Stimulated activated CD4-positive, alpha-beta T cell treated with anti-CD3 and anti-CD28 coated beads, Interleukin-4, amount 100 ng/mL, for 4 hours (primary cell): ENCODE measurements at places on chromosomes 1 and 21.

GRCh38 chr1:157056269-157056668 is 10.7 kb upstream of the ARHGEF11 start:
- no peak for DNase-seq

- no peak for DNase-seq
Observed at GRCh38 chr1:107359472-107360241, 218.8 kb downstream of the NTNG1 start.

- no peak for DNase-seq
Observed at GRCh38 chr1:6590046-6590445, 10.3 kb downstream of the ZBTB48 start.

- no peak for DNase-seq
Observed at GRCh38 chr1:96366516-96366915, 355.1 kb upstream of the PTBP2 start.

- DNase-seq, result no peak
Observed at GRCh38 chr1:42328916-42329496, 6.0 kb downstream of the FOXJ3 start.

DNA sequence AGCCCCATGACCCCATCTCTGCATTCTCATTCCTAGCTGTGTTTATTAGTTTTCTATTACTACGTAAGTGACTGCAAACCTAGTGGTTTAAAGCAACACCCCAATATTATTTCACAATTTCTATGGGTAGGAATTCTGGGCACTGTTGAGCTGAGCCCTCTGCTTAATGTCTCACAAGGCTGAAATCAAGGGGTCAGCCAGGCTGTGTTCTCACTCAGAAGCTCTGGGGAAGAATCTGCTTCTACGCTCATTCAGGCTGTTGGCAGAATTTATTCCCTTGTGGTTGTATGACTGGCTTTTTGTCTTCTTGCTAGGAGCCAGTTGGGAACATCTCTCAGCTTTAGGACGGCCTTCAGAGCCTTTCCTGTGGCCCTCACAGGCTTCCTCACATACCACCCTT is 181.0 kb downstream of the GIPC2 start:
- DNase-seq, result no peak

- no peak for DNase-seq
Observed at GRCh38 chr1:216528816-216529215, 105.6 kb upstream of the USH2A start.

DNA sequence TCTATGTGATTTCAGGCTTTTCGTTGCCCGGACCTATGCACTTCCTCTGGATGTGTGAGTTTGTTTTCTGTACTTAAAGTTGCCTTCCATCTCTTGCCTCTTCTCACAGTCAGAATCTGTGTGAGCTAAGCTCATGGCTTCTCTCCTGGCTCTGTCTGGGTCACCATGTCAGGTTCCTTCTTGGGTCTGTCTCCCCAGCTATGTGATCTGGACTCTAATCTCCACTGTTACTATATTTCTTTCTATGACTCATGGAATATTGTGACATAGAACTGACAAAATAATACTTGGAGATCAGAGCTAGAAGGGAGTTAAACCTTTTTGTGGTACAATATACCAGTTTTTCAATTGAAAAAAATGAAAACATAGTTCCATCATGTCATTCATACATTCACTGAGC is 172.7 kb upstream of the FGGY start:
- no peak for DNase-seq

DNA sequence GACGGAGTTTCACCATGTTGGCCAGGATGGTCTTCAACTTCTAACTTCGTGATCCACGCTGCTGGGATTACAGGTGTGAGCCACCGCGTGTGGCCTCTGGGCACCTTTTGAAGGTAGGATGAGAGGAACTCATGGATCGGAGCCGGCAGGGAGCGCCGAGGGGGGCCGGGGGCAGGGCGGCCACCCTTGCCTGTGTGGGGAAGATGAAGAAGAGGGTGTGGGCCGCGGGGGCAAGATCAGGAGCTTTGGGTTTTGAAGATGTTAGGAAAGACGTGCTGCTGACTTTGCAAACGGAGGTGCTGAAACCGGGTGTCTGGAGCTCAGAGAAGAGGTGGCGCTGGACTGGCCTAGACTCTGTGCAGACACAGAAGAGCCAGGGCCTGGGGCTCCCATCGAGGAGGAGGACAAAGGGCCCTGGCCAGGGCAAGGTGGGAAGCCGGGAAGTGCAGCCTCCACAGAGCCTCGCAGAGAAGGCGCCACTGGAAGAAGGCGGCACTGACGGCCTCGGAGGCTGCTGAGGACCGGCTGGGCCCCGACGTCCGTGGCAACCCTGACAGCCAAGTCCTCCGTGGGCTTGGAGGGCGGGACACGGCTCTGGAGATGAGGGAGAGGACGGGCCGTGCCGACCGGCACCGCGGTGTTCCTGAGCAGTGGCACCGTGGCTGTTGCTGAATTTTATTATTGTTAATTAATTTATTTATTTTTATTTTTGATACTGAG is 13.7 kb downstream of the RNF223 start:
- no peak for DNase-seq

GRCh38 chr1:205171369-205171768 is 40.1 kb downstream of the DSTYK start:
- no peak for DNase-seq
